SK-N-SH (cell line): ENCODE measurements at places on chromosomes 3 and 15.

DNA sequence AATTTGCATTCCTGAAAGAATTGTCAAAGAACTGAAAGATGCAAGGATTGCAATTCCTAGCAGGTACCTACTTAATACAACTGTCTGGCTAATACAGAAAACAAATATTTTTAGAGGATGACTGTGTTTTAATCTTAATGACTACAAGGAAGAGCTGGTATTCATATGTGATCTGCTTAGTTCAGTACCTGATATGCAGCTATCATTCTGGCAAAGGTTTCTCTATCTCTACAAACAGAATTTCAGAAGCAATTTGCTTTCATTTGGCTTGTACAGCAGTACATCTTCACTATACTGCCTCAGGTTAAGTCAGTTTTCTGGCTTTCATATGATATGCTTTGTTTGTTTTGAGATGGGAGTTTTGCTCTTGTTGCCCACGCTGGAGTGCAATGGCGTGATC is 51.3 kb downstream of the TBL1XR1 start:
- no peak for DNase-seq

DNA sequence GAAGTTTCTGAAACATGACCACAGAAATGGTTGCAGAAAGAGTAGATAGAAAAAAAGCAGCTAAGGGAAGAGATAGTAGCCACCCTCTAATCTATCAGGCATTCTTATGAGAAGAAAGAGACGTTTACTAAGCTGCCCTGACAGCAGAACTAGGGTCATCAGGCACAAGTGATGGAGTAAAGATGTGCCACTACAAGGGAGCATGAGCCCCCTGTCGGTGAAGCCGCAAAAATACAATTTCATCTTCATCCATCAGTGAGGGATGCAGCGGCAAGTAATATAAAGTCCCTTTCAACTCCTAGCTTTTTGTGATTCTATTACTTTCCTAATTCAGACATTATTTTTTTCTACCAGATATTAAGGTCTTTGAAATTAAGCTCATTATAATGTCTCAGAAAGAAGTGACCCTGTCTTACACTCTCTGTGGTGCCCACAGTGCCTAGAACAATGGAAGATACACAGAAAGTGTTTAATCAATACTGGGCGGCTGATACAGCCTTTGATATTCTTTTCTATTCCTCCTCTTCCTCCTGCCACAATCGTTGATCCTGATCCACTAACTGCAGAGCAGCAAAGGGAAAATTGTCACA is 651.6 kb downstream of the NTRK3 start:
- peak; percentile 12 for DNase-seq

DNA sequence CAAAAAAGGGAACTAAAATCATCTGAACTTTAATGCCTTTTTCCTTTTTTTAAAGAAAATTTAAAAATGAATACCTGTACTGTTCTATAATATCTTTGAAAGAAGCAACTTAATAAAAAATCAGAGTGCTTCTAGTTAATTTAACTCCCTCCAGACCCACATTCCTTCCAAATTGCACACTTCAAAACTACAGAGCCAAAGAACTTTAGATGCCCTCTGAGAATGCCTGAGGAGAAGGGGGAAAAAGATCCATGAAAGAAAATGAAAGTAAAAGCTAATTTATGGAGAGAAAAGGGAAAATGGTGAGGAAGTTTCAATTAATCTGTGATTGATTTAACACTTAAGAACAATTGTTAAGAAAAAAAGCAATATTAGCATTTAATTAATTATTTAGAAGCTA is 1141.6 kb downstream of the IGSF11 start:
- no peak for DNase-seq

- no peak for DNase-seq
Observed at GRCh38 chr3:115552007-115552406, 71.3 kb upstream of the GAP43 start.

DNA sequence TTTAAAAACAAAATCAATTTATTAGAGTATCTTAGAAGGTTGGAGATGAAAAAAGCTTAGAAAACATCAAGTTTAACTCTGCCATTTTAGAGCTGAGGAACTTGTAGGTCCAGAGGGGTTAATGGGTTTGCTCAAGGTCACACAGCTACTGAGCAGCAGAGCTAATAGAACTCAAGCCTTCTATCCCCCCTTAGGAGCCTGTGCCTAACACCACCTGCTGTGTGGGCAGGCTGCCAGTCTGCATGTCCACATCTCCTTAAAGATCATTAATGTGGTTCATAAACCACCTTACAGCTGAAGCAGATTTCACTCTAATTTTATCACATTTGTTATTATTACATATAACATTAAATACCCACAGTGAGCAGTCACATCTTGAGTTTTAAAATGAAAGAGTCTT is 14.1 kb upstream of the SLC35G2 start:
- DNase-seq = no peak

DNA sequence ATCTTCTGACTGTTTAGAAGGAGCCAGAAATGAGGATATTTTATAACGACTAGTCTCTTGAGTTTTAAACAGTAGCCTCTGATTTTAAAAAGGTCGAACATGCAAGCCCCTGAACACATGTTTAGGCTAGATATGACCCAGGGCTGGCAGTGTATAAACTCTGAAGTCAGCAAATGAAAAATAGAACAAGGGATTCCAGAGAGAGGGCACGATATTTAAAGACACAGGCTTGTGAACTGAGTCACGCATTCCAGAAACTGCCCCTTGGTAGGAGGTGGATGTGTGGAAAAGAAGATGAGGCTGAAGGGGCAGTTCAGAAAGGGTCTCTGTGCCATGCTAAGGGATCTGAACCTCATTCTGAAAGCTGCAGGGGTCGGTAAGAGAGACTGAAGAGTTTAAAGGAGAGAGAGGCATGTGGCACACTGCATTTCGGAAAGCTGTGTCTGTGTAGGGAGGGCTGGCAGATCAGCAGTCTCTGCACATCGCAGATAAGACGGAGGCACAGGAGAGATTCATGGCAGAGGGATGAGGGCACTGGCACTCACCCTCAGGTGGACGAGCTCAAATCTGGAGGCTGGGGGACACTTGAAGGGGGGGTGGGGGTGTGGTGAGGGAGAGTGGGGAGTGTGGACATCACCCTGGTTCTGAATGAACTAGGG is 22.1 kb downstream of the ST8SIA2 start:
- DNase-seq = no peak

- no peak for DNase-seq
Observed at GRCh38 chr3:15276028-15276724, 56.2 kb downstream of the SH3BP5 start.

GRCh38 chr3:178103140-178103539 is 433.1 kb upstream of the KCNMB2 start:
- no peak for DNase-seq

GRCh38 chr3:58035524-58036255 is 27.5 kb downstream of the FLNB start:
- DNase-seq = no peak

DNA sequence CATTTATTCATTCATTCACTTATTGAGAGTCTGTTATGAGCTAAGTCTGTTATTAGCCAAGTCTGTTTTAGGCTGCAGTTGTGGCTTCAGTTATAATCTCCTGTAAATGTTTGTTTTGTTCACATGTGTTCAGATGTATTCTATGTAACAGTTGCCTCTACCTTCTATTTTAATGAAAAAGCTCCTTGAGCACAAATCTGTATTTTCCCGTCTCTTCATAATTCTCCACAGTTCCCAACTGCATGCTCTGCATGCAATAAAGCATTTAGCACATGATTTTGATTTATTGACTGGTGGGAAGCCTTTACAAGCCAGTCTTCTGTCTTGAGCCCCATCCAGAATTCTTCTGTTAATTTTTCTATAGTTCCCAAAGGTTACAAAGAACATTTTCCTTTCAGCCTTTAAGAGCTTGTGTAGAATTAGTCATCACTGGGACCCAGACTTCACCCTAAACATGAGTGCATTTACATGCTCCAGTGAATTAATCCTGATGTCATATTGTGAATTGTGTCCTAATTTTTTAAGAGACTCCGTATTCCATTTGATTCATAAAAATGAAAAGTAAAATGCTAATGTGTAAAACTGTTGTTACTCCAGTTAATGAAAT is 122.3 kb upstream of the NR2E3 start:
- no peak for DNase-seq

DNA sequence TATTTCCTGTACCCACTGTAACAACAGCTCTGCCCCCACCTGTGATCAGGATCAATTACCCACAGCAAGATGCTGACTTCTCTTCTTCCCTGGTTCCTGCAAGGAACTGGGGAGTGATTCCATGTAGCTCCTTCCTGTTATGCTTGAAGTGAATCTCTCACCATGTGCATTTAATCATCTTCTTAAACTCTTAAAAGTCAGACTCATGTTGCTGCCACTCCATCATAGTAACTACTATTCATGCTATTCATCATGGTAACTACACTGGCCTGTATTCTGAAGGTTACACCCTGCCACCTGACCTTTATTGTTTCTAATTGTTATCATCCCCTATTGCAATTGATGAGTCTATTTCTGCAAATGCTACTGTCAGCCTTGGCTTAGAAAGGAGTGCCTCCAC is 89.5 kb downstream of the SUCNR1 start:
- no peak for DNase-seq

- no peak for DNase-seq
Observed at GRCh38 chr3:136351905-136352304, 101.8 kb downstream of the PCCB start.

DNA sequence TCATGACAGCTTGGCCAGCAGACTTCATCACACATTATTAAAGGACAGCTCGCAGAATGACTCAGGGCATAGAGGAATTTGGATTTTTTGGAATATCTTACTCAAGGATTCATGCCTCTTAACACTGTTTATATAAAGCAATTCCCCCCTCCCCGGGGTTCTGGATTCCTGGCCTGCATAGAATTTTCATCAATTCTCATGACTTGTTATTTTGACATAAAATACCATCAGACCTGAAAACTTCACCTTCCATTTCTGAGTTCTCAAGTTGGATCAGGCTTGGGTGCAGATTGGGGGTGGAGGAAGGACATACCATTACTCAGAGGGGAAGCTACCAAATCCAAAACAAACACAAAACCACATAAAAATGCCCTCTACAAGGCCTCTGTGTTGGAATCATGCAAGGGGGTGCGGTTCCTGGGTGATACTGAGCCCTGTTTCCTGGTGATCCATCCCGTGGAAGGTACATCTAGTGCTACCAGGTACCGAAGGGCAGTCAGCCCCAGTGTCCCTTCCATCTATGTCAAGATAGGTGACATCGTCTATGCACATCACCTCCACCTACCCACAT is 95.3 kb downstream of the DAPK2 start:
- no peak for DNase-seq

- no peak for DNase-seq
Observed at GRCh38 chr15:59632714-59633113, 21.1 kb downstream of the GCNT3 start.

DNA sequence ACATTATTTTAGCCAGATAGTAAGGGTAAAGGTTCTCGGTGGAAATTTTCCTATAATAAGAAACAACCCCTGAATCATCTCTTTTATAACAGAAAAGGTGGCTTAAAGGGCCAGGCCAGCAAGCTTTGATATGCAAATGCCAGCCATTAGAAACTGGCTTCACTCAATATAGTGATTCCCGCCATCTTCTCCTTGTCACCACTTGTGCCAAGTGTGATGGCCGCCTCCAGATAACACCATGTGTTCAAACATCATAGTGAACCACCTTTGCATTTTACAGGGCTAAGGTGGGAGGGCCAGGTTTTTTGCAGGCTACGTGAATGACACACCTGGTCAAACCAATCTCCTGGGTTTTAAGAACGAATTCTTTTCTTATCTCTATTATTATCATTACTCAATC is 31.3 kb downstream of the NCEH1 start:
- DNase-seq = no peak

- no peak for DNase-seq
Observed at GRCh38 chr15:56892659-56893363, 25.6 kb upstream of the TCF12 start.

DNA sequence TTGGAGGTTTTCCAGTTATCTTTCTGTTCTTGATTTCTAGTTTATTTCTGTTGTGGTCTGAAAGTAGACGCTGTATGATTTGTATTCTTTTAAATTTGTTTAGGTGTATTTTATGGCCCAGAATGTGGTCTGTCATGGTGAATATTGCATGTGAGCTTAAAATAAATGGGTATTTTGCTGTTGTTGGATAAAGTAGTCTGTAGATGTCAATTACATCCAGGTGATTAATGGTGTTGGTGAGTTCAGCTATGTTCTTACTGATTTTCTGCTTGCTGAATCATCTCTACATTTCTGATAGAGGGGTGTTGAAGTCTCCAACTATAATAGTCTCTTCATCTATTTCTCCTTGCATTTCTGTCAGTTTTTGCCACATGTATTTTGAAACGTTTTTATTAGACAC is 383.3 kb upstream of the SGO1 start:
- DNase-seq = no peak

DNA sequence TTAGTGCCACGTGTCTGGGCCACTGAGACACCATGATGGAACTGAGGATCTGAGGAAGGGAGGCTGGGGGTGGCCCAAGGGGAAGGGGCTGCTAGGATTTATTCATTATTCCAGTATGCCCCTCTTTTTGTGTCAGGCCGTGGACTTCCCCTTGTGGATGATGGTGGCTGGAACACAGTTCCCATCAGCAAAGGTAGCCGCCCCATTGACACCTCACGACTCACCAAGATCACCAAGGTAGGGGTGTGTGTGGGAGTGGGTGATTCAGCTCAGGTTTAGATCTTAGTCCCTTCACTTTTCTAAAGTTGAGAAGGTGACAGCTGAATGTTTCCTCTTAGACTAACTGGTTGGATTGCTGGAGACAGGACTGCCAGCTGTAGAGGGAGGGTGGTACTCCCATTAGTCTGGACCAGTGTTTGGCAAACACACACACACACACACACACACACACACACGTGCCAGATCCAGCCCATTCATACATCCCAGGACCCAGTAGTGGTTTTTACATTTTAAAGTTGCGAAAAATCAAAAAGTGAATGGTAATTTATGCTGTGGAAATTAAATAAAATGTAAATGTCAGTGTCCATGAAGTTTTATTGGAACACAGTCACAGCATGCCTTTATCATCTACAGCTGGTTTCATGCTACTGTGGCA is 11.4 kb downstream of the EIF4G1 start:
- DNase-seq = peak; percentile 5

DNA sequence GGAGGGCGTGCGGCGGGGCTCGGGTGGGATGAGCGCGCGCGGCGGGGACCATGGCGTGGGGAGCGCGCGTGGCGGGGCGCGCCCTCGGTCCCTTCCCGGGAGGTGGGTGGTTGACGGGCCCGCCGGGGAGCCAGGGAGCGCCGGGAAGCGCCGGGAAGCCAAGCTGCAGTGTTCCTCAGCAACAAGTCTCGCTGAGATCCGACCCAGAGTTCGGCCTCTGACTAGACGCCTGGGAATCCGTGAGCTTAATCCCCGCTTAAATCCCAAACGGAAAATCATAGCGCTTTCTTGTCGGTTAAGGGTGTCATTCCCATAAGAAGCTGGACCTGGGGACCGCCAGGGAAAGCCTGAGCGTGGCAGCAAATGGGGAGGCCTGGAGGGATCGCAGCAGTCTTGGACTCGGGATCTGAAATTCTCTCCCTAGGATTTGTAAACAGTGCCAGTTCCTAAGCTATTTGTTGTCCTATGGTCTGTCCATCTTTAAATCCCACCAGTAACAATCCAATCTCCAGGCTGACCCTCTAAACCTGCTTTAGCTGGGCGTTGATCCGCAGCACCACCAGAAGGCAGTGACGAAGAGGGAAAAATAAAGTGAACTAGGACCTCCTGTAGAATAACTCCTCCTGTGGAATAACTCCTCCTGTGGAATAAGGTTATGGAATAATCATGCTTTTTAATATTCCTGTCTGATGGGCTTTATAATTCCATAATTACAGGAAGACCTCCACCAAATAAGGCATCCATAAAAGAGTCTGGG is 570 bp upstream of the NEDD4 start:
- peak; percentile 63 for DNase-seq

GRCh38 chr3:66303491-66303901 is 82.7 kb downstream of the SLC25A26 start:
- DNase-seq = no peak

GRCh38 chr15:31305796-31306425 is 20.7 kb upstream of the KLF13 start:
- peak; percentile 70 for DNase-seq
